SK-MEL-5 (cell line): ENCODE measurements at places on chromosomes 1 and 21. TPM values are rescaled to one million over a fixed set of nuclear protein-coding genes. Genes with fewer than 3 reads are reported as not detected.

DNA sequence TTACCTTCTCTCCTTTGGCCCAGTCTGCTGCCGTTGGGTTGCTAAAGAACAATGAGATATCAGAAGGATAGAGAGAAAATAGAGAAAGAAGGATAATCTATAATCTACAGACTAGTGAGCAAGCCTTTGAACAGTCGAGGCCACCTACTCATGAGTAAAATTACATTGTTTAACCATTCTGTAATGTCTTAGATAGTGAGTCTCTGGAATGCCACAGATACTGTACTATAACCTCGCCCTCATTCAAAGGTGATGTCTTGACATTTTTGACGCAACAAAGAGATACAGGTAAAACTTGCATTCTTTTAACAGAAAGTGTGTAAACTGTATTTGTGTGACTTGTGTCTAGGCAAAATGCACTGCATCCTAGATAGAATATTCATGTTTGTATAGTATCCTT lies 77.9 kb downstream of the LAMC1 start:
- DNase-seq = no peak

GRCh38 chr1:22971611-22972405 lies 858 bp downstream of the LACTBL1 start:
- DNase-seq = no peak

GRCh38 chr1:65260851-65261473 lies 48.4 kb upstream of the DNAJC6 start:
- peak; percentile 38 for DNase-seq

Gene S100A7
- not detected in 2 replicates for total RNA-seq

Gene FNBP1L
- 52.9 and 59.0 TPM in 2 replicates for total RNA-seq
